T-helper 2 cell treated with Interferon-gamma antibody and Interleukin-4, amounts not matched to agents 5 μg/mL and 100 μg/mL, for 36 hours (primary cell): ENCODE measurements at places on chromosomes 6 and 20.

DNA sequence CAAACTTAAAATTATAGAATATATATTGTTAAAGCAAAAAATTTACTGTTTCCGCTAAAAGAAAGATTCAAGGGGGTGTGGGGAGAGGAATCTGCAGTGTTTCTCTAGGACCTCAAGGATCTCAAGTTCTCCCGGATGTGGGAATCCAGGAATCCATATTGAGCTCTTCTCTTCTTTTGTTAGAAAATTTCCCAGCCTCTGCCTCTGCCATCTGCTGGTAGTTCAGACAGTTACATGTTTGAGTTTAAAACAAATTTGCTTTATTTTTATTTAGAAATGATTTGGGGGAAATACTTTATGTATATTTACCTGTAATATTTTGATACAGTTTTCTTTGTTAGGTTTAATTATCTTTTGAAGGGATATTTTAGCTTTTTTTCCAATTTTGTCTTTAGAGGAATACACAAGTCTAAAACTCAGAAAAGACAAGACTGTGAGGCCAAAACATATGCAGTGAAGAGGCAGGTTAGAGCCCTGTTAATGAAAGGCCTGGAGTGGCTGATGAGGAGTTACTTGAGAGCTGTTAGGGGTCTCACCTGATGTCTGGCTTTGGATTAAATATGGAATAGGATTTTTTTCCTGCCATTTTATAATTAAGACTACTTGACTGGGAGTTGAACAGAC lies 268.8 kb downstream of the ARID1B start:
- DNase-seq = no peak

DNA sequence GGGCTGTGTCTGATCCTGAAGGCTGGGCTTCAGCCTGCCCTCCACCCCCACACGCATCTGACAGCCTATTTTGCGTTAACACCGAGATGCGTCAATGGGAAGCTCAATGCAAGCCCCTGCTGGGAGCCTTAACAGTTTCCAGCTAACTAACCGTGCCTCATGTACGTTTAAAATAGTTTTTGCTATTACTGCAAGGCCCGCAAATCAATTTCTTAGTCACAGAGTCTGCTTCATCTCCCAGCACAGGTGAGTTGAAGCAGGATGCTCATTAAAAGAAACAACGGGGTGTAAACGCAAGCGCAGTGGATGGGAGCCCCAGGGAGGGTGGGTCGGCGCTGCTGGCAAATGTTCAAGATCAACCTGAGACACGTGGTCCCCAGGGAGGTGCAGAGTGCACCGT lies 142.8 kb upstream of the PHACTR3 start:
- DNase-seq = no peak

GRCh38 chr6:14573703-14574290 lies 456.2 kb downstream of the CD83 start:
- DNase-seq = no peak

DNA sequence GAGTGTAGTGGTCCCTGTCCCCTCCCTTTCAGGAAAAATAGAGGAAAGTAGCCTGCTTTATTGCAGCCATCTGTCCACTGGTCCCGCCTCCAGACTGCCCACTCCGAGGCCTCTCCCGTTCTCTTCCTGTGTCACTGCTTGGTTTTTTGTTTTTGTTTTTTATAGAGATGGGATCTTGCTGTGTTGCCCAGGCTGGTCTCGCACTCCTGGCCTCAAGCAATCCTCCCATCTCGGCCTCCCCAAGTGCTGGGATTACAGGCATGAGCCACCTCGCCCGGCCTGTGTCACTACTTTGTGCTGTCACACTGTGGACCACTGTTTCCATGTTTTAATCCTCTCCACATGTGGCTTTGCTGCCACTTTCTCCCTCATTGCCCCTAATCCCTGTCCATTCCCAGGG lies 71.2 kb downstream of the ZBTB2 start:
- DNase-seq = no peak

GRCh38 chr6:134340179-134340975 lies 22.5 kb upstream of the SGK1 start:
- DNase-seq = no peak

GRCh38 chr20:56636716-56637115 lies 7.6 kb downstream of the TFAP2C start:
- DNase-seq = no peak

DNA sequence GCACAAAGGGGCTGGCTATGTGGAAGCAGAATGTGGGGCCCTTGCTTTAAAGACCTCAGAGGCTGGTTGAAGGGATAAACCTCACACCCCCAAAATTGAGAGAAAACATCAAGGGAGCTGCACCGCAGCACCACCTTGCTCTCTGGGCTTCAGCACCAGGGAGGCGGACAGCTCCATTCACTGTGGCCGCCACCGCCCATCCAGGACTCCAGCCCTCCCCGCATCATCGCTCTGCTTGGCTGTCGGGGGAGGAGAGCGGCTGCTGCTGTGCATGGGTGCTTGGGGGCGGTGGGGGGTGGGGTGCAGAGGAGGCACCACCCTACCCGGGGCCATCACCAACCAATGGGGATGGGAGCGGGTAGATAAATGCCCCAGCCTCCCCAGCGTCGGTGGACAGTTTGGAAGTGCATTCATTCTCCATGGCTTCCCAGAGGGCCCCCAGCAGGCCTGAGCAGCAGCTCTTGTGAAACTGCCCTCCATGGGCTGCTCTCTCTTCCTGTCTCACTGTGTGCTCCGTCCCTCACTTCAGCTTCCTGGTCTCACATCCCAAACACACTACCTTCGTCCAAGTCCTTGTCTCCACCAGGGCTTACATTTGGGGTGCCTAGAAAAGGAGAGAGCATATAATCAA lies 75.7 kb upstream of the BHLHE23 start:
- DNase-seq = no peak

- no peak for DNase-seq
These were observed 5.9 kb upstream of the UNC93A start for GRCh38 chr6:167285077-167285770.

DNA sequence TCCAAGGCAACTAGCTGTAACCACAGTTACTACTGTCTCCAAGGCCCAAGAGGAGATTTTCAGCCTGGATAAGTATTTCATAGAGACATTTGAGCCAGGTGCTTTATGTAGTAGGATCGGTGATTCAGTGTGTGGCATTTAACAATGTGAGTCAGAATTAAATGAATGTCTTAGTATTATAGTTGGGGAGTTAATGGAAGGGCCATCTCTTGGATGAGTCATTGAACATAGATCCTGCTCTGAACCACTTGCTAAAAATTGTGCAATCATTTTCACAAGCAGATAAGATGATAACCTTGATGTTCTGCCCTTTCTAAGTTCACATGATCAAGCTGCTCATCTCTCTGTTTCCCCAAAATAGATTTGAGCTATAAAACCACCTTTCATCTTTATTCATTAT lies 668.9 kb upstream of the CITED2 start:
- peak; percentile 5 for DNase-seq

DNA sequence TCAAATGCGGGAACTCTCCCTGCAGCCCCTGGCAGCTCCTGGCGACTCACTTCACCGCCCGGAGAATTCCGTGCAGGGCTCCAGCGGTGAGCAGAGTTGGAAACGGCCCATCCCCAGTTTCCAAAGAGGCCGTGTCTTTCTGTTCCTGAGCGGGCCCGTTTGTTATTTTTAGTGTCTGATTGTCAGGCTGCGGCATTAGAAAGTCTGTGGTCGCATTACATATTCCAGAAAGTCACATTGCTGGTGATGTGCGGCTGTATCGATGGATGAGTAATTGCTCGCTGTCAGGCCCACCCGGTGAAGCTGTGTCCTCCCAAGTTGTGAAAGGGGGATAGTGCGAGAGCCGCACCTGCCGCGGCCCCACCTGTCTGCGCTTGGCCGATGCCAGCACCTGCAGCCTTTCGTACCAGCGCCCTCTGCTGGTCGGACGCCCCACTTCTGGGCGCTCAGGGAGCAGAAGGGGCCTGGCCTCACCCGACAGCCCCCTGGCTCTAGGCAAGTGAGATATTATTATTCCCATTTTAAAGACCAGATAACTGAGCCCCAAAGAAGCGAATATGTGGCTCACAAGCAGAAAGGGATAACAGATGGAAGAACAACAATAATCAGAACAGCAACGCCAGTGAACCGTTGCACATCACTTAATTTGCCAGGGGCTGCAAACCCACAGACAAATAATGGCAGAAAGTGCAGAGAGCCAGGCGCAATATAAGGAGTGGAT lies 244.9 kb downstream of the TSHZ2 start:
- DNase-seq = peak; percentile 61

- DNase-seq = no peak
These were observed 27.5 kb downstream of the RNASET2 start for GRCh38 chr6:166928644-166929541.

- DNase-seq = no peak
These were observed 30.5 kb downstream of the NFATC2 start for GRCh38 chr20:51511861-51512619.

- DNase-seq = peak; percentile 86
These were observed 67.2 kb upstream of the SNX9 start for GRCh38 chr6:157755746-157756411.

- no peak for DNase-seq
These were observed 64.2 kb upstream of the NXT1 start for GRCh38 chr20:23286346-23286745.

DNA sequence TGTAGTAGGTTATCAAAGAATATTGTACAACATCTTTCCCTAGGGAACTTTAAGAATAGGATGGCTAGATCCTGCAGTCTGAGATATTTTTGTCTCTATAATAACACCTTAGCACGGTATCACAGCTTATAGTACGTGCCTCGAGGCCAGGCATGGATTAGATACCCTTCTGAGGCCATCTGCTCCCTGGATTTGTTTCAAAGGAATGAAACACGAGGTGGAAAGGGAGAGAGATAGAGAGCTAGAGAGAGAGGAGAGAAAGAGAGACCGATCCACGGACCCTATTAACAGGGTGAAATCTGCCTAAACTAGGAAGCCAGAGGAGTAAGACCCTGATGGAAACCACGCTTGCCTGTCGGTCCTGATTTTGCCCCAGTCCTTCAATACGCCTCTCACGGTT lies 92.5 kb downstream of the CD83 start:
- DNase-seq = no peak

DNA sequence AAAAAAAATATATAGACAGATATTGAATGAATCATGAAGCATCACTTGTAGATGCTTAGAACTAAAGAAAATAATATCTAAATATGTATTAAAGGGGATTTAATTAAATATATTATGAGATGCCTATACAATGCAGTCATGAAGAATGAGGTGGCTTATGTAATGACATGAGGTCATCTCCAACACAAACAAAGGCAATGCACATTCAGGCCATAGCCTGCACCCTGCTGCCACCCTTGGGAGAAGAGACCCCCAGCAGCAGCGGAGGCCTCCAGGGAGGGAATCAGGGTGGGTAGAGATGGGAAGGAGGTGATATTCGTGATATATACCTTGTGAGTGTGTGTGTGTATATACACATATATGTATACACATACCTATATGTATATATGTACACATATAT lies 26.4 kb upstream of the SSTR4 start:
- no peak for DNase-seq

GRCh38 chr6:5749016-5749650 lies 257.6 kb downstream of the NRN1 start:
- DNase-seq = no peak

DNA sequence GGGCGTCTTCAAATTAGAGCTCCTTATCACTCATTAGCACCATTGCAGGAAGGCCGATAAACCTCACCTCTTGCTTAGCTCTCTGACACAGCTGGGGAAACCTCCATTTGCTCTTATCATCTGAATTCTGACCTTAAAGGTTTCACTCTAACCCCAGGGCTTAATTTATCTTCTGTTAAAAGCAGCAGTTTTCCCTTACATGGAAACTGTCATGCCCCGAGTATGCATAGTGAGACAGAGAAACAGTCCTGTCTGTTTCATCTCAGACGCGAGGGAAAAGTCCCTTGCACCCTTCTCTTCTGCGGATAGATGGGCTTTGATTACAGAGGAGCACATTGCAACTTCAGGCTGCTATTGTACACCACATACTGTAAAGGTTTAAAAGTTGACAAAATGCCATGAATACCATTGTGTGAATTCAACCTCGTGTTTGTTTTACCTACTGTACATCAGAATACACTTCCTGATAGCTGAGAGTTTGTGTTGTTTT lies 191.5 kb upstream of the BMP2 start:
- no peak for DNase-seq

DNA sequence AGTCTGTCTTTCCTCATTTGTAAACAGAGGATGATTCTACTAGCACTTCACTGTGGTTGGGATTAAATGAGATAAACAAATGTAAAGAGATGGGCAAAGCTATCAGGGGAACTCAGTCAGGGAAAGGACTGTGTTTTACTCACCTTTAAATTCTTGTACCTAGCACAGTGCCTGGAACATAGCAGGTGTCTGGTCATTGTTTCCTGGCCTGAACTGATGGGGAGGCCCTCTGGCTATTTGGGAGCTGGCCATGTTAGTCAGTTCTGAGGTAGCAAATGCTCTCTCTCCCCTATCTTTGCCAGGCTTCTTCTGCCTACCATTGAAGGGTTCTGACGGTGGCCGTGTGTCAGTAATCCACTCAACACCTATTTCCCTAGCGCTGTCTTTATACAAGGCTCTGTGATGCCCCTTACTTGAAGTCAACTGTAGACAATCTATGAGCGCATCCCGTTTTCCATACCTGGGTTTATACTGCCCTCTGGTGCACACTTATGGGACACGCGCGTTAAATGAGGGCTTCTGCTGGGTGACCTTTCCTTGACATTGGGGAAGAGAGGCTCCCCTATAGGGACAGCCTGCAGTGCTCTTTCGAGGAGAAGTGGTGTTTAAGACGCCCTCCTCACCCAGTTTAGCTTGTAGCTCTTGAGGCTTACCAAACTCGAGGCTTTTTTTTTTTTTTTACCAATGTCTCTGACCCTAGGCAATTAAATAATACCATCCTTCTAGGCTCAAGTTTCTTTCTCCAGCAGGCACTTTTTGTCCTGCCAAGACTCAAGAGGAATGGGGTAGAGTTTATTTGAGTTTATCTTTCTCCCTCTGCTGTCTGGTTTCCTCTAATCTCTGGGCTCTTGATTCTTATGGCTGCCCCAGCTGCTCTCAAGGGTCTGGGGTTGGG lies 4.0 kb upstream of the SPATS1 start:
- DNase-seq = peak; percentile 56

DNA sequence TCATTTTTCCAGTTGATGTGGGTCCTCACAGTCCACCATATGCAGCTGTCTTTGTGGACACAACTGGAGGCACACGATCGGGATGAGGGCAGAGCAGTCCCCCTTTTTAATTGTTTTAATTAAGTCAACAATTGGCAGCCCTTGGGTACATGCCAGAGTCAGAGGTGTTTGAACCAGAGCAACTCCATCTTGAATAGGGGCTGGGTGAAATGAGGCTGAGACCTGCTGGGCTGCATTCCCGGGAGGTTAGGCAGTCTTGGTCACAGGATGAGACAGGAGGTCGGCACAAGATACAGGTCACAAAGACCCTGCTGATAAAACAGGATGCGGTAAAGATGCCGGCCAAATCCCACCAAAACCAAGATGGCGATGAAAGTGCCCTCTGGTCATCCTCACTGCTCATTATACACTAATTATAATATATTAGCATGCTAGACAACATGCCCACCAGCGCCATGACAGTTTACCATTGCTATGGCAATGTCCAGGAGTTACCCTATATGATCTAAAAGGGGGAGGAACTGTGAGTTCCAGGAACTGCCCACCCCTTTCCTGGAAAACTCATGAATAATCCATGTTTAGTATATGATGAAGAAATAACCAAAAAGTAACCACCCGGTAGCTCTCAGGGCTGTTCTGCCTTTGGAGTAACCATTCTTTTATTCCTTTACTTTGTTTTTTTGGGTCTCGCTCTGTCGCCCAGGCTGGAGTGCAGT lies 31.8 kb upstream of the BLCAP start:
- no peak for DNase-seq

GRCh38 chr6:141848029-141848890 lies 284.5 kb upstream of the GJE1 start:
- no peak for DNase-seq
